ENCODE measurements at places on chromosomes 12 and 14. TPM values are rescaled to one million over a fixed set of nuclear protein-coding genes. Genes with fewer than 3 reads are reported as not detected.

TAC3 gene
- not detected for total RNA-seq

ASCL1 gene
- not detected for total RNA-seq

ADAM21 gene
- not detected for total RNA-seq

HHIPL1 gene
- total RNA-seq, result 0.96 TPM

ESYT1 gene
- total RNA-seq, result 62.2 TPM

WSCD2 gene
- total RNA-seq, result not detected

EPS8 gene
- 27.0 TPM for total RNA-seq

KCNMB4 gene
- 0.65 TPM for total RNA-seq

OR4K1 gene
- not detected for total RNA-seq

CAPZA3 gene
- total RNA-seq, result 0.33 TPM

C14orf132 gene
- total RNA-seq, result 4.7 TPM

ST8SIA1 gene
- not detected for total RNA-seq

CLEC2A gene
- total RNA-seq, result not detected

OLR1 gene
- total RNA-seq, result 0.50 TPM

GALNT6 gene
- 1.7 TPM for total RNA-seq

FLRT2 gene
- 1.7 TPM for total RNA-seq

FZD10 gene
- not detected for total RNA-seq

G2E3 gene
- 4.6 TPM for total RNA-seq

IL22 gene
- total RNA-seq, result not detected

NTS gene
- total RNA-seq, result 0.20 TPM

SLC5A8 gene
- total RNA-seq, result not detected

GSC gene
- total RNA-seq, result not detected

SPATA7 gene
- 3.2 TPM for total RNA-seq

ZDHHC22 gene
- total RNA-seq, result not detected

NOP9 gene
- 17.2 TPM for total RNA-seq

ITFG2 gene
- total RNA-seq, result 14.6 TPM

OASL gene
- total RNA-seq, result 2.5 TPM

ERBB3 gene
- total RNA-seq, result 93.2 TPM

RIN3 gene
- 20.2 TPM for total RNA-seq
